Osteoblast (primary cell): ENCODE measurements at places on chromosomes 2 and 18. TPM values are rescaled to one million over a fixed set of nuclear protein-coding genes. Genes with fewer than 3 reads are reported as not detected.

DNA sequence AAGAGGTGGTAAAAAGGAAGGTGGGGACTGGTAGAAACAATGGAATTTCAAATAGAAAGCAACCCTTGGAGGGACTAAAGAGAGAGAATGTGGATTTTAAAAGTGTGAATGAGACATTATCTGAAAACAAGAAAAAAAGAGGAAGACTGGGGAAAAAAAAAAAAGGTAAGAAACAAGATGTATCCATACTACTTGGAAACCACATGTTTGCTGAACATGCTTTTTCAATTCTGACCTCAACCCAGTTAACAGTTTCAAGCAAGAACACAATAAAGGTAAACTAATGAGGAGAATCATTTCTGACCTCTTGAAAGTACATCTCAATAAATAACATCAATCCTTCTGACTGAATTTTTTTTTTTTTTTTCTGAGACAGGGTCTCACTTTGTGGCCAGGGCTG lies 2.6 kb downstream of the FARSB start:
- H3K4me1 ChIP-seq: peaks cover 12% of the 10 kb centered on the region
- H3K27ac ChIP-seq: no peak overlapping the region
- H3K4me3 ChIP-seq: no peak overlapping the region
- no peak for DNase-seq

DNA sequence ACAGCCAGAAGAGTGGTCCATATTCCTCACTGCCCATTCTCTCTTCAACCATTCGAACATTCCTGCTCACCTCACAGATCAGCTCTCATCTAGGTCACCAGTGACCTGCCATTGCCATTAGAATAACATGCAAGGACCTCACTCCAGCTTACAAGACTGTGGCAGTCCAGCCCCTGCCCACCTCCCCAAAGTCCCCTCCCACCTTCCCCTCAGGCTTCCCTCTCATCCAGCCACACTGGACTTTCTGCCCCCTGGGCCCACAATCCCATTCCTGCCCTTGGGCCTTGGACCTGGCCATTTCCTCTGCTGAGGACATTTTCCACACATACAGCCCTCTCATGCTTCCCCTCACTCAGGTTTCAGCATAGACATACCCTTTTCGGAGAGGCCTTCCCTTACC lies 5.2 kb upstream of the TMEM177 start:
- H3K4me1 ChIP-seq: no peaks in the 10 kb centered on the region
- no peaks in the 10 kb centered on the region for H3K36me3 ChIP-seq
- DNase-seq: no peak
- H3K27ac ChIP-seq: no peak overlapping the region

Gene ID2
- 139 and 168 TPM in 2 replicates for total RNA-seq

- no peaks in the 10 kb centered on the region for H3K36me3 ChIP-seq
- no peak overlapping the region for H3K4me3 ChIP-seq
Measured at GRCh38 chr2:224952936-224953657, 89.2 kb downstream of the DOCK10 start.

DNA sequence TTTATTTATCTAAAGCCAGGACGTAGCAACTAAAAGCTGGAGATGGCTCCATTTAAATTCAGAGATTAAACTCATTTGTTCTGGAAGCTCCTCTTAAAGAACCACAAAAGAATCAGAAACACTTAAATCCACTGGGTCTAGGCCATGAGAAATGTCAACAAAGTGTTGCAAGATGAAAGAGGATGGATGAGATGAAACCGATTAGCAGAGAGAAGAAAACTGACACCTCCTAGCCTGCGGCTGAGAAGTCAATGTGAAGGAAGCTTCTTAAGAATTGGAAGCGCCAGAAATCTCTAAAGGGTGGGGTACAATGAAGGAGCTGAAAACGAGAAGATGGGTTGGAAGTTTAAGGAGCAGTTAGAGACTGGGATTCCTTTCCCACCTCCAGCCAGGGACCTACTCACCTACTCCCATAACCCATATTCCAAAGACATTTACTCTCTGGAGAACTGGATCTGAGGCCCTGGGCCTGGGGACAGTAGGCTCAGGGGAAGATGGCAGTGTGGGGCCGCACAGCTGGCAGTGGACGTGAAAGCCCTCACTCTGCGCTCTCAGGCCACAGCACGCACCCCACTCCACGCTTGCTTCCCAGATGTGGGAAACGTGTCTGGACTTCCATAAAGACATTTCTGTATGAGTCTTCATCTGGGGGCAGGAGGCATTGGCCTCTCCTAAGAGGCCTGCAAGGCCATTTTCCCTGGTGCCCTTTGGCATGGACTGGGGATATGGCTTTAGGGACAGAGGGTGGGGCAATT lies 188.4 kb downstream of the LOXHD1 start:
- H3K27ac ChIP-seq: no peak overlapping the region
- no peaks in the 10 kb centered on the region for H3K4me1 ChIP-seq
- no peak overlapping the region for H3K4me3 ChIP-seq
- H3K27me3 ChIP-seq: no peaks in the 10 kb centered on the region
- H3K36me3 ChIP-seq: no peaks in the 10 kb centered on the region
- DNase-seq: no peak

- no peak overlapping the region for H3K27ac ChIP-seq
- no peaks in the 10 kb centered on the region for H3K36me3 ChIP-seq
- peaks cover 6% of the 10 kb centered on the region for H3K27me3 ChIP-seq
Measured at GRCh38 chr18:58476516-58477256, 152.2 kb downstream of the ALPK2 start.

Gene CCBE1
- 51.4 and 53.0 TPM in 2 replicates for total RNA-seq

DNA sequence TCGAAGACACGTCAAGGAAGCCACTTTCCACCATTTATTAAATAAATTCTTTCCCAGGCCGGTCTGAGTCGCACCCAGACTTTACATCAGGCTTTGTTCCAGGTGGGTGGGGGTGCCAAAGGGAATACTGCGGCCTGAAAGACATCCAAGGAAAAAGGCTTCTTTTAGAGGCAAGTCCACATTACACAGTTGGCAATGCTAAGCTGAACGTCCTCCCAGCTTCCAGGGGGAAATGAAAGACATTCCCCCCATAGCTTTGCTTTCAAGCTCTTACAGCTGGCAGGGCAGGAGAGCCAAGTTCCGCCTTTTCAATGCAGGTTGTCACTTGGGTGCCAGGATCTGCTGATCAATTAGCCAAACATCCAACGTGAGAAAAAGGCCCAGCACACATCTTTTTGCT lies 36.5 kb upstream of the PTPN4 start:
- H3K36me3 ChIP-seq: no peaks in the 10 kb centered on the region
- H3K27ac ChIP-seq: no peak overlapping the region
- no peak overlapping the region for H3K4me3 ChIP-seq
- H3K27me3 ChIP-seq: peaks cover 8% of the 10 kb centered on the region
- DNase-seq: no peak

DNA sequence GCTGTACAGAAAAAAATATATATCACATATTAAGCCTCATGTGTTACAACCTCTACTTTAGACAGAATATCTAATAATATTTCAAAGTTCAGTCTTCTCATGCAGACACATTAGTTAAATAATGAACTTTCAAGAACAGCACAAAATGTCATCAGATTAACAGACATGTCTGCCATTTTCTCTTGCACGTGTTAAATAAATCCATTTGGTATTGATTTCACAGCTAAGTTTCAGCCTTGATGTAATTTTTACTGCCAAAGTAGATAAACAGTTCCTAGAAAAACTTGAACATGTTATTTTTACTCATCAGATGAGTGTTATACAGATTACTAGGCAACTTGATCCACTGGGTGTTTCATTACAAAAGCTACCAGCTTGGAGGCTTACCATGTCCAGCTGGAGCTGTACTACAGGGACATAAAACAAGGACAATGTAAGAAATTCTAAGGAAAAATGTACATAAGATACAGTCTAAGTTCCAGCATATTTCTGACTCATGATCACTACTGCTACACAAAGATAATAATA lies 290.7 kb upstream of the DDX18 start:
- H3K4me3 ChIP-seq: no peak overlapping the region
- H3K27me3 ChIP-seq: no peaks in the 10 kb centered on the region
- no peaks in the 10 kb centered on the region for H3K36me3 ChIP-seq
- no peak for DNase-seq
- no peak overlapping the region for H3K27ac ChIP-seq
